Esophagus squamous epithelium (tissue), 5 donors: ENCODE measurements at places on chromosomes 4 and X.

DNA sequence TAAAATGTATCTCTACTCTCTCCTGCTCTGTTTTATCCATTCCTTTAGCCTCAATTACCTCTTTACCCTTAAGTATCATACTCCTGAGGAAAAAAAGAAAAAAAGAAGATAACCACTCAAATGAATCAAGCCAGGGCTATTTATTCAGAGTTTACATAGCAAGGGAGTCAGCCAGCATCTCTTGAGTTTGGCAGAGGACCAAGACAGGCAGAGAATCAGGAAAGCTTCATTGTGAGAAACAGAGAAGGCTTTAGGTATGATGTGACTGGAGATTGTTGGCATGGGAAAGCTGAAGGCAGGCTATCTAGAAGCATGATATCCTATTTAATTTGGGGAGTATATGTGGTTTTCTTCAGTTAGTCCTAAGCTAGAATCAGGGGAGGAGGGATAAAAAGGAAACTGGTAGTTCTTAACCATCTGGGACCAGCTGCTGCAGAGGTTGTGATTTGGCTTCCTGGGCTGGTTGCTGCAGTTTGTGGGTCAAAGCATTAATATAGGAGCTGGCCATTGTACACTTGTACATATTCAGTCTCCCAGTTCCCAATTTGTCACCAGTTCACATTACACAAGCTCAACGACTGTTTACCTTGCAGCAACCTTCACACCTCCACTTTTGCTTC, 11.2 kb downstream of the APELA start:
- DNase-seq, result no peak

GRCh38 chr4:13162886-13163285, 321.3 kb downstream of the RAB28 start:
- DNase-seq, result no peak

- DNase-seq, result no peak
Observed at GRCh38 chr4:20954541-20954940, 254.3 kb downstream of the PACRGL start.

- no peak for DNase-seq
Observed at GRCh38 chr4:61543976-61544375, 343.9 kb downstream of the ADGRL3 start.

DNA sequence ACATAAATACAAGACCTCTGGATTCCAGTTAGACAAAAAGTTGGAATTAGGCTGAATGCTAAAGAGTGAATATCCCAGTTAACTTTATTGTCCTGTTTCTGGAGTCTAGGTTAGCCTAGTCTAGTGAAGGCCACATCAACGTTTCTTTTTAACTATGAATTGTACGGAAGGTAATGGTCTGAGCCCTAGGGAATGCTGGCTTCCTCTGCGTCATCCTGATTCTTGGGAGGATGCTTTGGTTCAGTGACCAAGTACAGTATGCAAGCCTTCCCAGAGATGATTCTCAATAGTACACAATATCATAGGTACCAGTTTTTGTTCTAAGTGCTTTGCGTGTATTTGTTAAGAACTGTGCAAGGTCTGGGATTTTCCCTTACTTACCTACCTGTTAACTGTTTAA, 11.8 kb downstream of the DIAPH2 start:
- no peak for DNase-seq

- DNase-seq, result no peak
Observed at GRCh38 chr4:141860974-141861373, 224.6 kb downstream of the IL15 start.

GRCh38 chr4:114727461-114727860, 128.9 kb downstream of the UGT8 start:
- DNase-seq, result no peak

DNA sequence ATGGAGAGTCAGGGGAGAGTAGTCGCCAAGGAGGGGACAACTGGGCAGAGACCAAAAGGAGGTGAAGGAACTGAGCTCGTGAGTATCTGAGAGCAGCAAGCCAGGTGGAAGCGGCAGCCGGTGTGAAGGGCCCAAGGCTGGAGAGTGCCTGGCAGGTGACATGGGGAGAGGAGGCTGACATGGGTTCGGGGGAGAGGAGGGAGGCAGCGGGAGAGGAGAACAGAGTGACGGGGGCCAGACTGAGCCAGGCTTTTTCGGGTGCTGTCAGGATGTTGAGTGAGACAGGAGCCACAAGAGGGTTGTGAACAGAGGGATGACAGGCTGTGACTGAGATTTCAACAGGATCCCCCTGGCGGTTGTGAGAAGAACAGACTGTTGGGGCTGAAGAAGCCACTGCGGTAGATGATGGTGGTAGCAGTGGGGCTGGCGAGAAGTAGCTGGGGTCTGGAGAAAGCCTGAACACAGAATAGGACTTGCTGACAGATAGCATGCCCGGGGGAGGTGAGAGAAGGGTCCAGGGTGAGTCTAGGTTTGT, 5.7 kb downstream of the ELK1 start:
- no peak for DNase-seq

DNA sequence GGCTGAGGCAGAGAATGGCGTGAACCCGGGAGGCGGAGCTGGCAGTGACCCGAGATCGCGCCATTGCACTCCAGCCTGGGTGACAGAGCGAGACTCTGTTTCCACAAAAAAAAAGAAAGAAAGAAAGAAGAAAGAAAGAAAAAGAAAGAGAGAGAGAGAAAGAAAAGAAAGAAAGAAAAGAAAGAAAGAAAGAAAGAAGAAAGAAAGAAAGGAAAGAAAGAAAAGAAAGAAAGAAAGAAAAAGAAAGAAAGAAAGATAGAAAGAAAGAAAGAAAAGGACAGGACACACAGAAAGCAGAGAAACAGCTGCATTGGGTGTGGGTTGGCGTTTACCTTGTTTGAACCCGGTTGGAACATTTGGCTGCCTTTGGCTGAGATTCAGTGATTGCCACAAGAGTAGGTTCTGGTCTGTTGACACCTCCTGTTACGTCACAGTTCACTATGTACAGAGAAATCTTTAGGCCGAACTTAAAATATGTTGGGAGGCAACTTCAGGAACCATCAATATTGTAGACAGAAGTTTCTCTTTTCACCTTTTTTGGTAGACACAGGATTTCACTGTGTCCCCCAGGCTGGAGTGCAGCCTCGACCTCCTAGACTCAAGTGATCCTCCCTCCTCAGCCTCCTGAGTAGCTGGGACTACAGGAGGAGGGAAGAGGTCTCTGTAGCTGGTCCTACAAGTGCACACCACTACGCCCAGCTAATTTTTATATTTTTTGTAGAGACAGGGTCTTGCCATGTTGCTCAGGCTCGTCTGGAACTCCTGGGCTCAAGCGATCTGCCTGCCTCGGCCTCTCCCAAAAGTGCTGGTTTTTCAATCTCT, 16.3 kb upstream of the PLCXD1 start:
- no peak for DNase-seq

GRCh38 chr4:83223781-83224180, 60.8 kb downstream of the COQ2 start:
- DNase-seq, result no peak

GRCh38 chr4:102639598-102639997, 121.2 kb downstream of the MANBA start:
- DNase-seq, result no peak

GRCh38 chr4:137627739-137628460, 95.6 kb upstream of the PCDH18 start:
- no peak for DNase-seq

DNA sequence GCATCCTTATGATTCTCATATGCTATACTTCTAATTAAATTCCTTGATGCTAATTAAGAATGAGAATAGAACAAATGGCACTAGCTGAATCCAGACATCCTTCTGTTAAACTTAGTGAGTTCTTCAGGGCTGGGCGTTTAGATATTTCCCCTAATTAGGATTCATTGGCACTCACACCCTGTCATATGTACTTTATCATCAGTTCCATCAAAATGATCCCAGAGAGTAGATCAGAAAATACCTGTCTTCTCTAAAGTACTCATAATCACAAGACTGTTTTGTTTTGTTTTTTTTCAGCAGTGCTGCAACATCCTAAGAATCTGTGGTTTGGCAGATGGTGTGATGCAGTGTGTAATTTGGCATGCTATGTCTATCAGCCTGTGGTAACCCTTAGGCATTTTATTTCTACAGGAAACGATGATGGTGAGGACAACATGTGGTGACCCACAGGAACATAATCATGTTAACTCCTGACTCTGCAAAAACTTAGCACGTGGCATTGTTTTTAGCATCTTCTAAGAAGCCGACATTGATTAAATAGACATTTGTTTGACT, 2528.4 kb downstream of the ARAP2 start:
- no peak for DNase-seq

GRCh38 chrX:22373094-22373493, 100.4 kb downstream of the CBLL2 start:
- DNase-seq, result no peak

DNA sequence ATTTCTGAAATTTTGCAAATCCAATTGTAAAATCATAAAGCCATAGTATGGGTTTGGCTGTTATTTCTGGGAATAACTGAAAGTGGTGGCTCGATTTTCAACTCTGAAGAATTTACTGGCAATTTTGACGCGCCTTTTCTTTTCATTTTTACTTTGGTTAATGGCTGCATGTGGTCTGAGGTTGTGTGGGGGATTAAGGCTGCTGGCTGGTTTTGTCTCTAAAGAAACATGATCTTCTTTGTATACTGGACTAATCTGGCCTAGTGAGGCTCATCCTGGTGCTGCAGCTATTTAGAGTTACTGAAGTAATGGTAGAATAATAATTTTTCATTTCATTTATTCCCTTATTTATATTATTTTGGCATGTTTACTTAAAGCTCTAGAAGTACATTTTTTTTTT, 164.0 kb downstream of the RNF150 start:
- DNase-seq, result no peak
